ENCODE measurements at places on chromosomes 11 and 22.

DNA sequence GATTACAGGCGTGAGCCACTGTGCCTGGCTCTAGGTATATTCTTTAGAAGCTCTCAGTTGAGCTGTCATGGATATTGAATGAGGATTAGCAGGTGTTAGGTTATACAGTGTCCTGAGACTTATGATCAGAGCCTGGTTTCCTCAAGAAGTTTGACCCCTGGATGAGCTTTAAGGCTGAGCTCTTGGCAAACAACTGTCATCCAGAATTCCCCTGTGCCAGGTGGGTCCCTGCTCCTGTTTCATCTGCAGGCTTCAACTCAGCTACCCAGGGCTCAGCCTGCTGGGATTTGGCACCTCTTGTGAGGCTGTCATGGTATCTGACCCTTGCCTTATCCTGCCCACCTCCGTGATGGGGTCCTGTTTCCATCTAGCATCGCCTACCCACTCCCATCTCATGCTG, 24.3 kb downstream of the SERPINH1 start:
- DNase-seq: no peak

- DNase-seq: no peak
Measured at GRCh38 chr11:135073870-135074269, 661.8 kb upstream of the B3GAT1 start.

GRCh38 chr22:32080904-32081303, 37.8 kb downstream of the SLC5A1 start:
- no peak for DNase-seq

- no peak for DNase-seq
Measured at GRCh38 chr11:119858288-119858687, 129.3 kb upstream of the NECTIN1 start.

DNA sequence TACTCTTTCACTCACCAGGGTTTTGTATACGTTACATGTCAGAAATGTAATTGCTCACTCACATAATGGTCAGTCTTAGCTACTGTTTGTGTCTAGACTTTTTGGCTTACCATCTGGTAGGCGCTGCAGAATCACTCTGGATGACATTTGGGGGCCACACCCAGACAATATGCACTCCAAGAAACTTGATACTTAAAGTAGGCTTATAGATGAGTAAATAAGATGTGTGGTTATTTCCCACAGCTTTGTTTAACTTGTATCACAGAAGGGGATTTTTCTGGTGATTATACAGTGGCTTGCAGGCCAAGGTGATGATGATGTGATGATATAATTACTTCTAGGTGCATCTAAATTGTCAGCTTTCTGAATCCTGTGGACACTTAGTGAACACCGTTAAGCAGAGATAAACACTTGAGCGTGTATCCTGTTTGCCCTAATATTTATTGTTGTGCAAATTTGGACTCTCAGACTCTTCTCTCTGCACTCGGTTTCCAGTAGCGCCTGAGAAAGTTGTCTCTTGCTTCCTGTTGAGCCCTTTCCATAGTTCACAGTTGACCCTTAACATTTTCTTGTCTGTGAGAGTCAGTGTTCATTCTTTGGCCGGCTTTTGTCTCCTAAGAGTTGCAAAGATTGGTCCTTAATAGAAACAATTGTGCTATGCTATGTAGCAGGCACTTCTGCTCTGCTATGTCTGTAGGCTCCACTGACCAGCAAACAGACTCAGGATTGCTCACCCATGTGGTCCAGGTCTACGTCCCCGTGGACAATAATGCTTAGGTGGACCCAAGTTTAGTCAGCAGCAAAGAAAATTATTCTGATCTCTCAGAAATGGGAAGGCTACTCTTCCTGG, 89.3 kb downstream of the PRR5L start:
- no peak for DNase-seq
